ENCODE measurements at places on chromosomes 6 and 20. TPM values are rescaled to one million over a fixed set of nuclear protein-coding genes. Genes with fewer than 3 reads are reported as not detected.

The SPTLC3 gene
- 32.3 TPM for total RNA-seq

The PROKR2 gene
- not detected for total RNA-seq

DNA sequence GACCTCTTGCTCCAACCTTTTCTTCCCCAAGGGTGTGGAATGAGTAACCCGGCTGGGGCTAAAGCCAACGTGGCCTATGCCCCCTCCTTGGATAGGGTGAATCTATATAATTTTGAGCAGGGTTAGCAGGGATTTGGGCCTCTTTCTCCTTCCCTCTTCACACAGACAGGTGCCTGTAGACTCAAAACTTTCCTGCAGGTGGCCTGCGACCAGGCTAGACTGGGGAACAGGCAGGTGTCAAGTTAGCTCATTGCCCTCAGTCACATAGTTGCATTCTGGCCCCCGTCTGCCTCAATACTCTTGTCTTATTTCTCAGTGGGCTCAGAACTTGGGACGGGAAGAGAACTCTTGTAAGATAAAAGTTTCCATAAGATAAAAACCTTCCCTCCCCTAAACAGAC lies 243.0 kb downstream of the ATXN1 start:
- DNase-seq, result no peak

DNA sequence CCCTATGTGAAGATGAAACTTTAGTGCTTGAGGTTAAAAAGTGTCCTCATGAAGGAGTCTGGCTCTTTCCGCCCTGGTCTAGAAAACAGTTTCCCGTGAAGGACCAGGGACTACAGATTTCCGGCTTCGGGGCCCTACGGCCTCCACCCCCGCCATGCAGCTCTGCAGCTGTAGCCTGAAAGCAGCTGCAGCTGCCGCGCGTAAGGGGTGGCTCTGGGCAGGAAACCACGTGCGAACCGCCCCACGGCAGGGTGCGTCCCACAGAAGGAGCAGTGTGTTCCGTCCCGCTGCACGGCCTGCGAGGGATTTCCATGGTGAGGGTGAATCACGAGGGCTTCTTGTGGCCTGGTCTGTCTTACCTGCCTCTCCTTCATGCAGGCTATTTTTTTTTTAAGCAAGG lies 117.0 kb downstream of the ERMARD start:
- DNase-seq, result no peak

GRCh38 chr6:22612236-22612635 lies 42.9 kb downstream of the HDGFL1 start:
- DNase-seq, result peak; percentile 84
